A549 treated with dexamethasone at 1 μM for 4 hours (cell line): ENCODE measurements at places on chromosomes 6 and 20. TPM values are rescaled to one million over a fixed set of nuclear protein-coding genes. Genes with fewer than 3 reads are reported as not detected.

The VGLL2 gene
- total RNA-seq = not detected in 5 replicates

The PROKR2 gene
- total RNA-seq = not detected in 5 replicates

The BPI gene
- not detected in 5 replicates for total RNA-seq

The GTSF1L gene
- not detected in 5 replicates for total RNA-seq

The PTPRA gene
- 35.3 to 46.4 TPM (median 43.6 TPM) in 5 replicates for total RNA-seq

The GTF2H4 gene
- total RNA-seq = 17.2 to 21.4 TPM (median 19.3 TPM) in 5 replicates

The LHFPL5 gene
- total RNA-seq = 0.08 to 0.17 TPM (median 0.16 TPM) in 3 of 5 replicates, not detected in the others

The MROH8 gene
- 0.70 to 1.6 TPM (median 1.4 TPM) in 5 replicates for total RNA-seq

The KCNK15 gene
- 0.41 to 0.73 TPM (median 0.66 TPM) in 5 replicates for total RNA-seq

The PCK1 gene
- 0.05 to 0.16 TPM (median 0.13 TPM) in 5 replicates for total RNA-seq

The ADGB gene
- total RNA-seq = not detected in 5 replicates

The MCHR2 gene
- total RNA-seq = not detected in 5 replicates

The SLC35F1 gene
- total RNA-seq = 0.02 TPM in 2 of 5 replicates, not detected in the others

The EFHC1 gene
- 8.9 to 11.3 TPM (median 10.9 TPM) in 5 replicates for total RNA-seq

The CLPSL1 gene
- total RNA-seq = not detected in 5 replicates

The ADGRB3 gene
- total RNA-seq = not detected in 5 replicates

The ARMH2 gene
- not detected in 5 replicates for total RNA-seq

The IL17A gene
- total RNA-seq = not detected in 5 replicates

The LY6G6C gene
- 0.08 to 0.12 TPM in 2 of 5 replicates, not detected in the others for total RNA-seq

The SEC23B gene
- total RNA-seq = 50.9 to 60.7 TPM (median 57.6 TPM) in 5 replicates

The ZC2HC1B gene
- total RNA-seq = not detected in 5 replicates

The TRIM39 gene
- total RNA-seq = 6.1 to 7.7 TPM (median 6.9 TPM) in 5 replicates

The C6orf141 gene
- total RNA-seq = 6.3 to 8.8 TPM (median 7.4 TPM) in 5 replicates

The UBE2C gene
- total RNA-seq = 220 to 247 TPM (median 230 TPM) in 5 replicates

The HDGFL1 gene
- not detected in 5 replicates for total RNA-seq

The ANGPT4 gene
- 0.02 to 0.04 TPM (median 0.03 TPM) in 4 of 5 replicates, not detected in the other for total RNA-seq

The SDCBP2 gene
- 1.4 to 2.2 TPM (median 1.6 TPM) in 5 replicates for total RNA-seq

The KCNB1 gene
- 2.2 to 4.6 TPM (median 4.0 TPM) in 5 replicates for total RNA-seq

The CLIC5 gene
- 0.04 TPM in 1 of 5 replicates, not detected in the others for total RNA-seq

The POPDC3 gene
- total RNA-seq = 21.5 to 24.5 TPM (median 23.6 TPM) in 5 replicates

The HMGA1 gene
- 388 to 628 TPM (median 525 TPM) in 5 replicates for total RNA-seq

The C20orf202 gene
- total RNA-seq = 0.05 to 0.08 TPM (median 0.07 TPM) in 3 of 5 replicates, not detected in the others

The CABLES2 gene
- total RNA-seq = 4.7 to 7.2 TPM (median 6.5 TPM) in 5 replicates

The HSPA12B gene
- 0.38 to 0.56 TPM (median 0.47 TPM) in 5 replicates for total RNA-seq

The MAP7 gene
- 18.8 to 29.1 TPM (median 25.7 TPM) in 5 replicates for total RNA-seq

The CASP8AP2 gene
- 4.6 to 8.3 TPM (median 7.4 TPM) in 5 replicates for total RNA-seq

The THEMIS gene
- total RNA-seq = not detected in 5 replicates

The BPIFA2 gene
- total RNA-seq = 0.08 to 0.09 TPM in 2 of 5 replicates, not detected in the others

The WFDC2 gene
- total RNA-seq = 0.18 TPM in 1 of 5 replicates, not detected in the others

The ALDH8A1 gene
- total RNA-seq = 0.06 to 0.22 TPM (median 0.15 TPM) in 5 replicates

The KIAA0408 gene
- total RNA-seq = 5.6 to 6.8 TPM (median 6.6 TPM) in 5 replicates

The C6orf15 gene
- total RNA-seq = 0.07 TPM in 1 of 5 replicates, not detected in the others

The OLIG3 gene
- not detected in 5 replicates for total RNA-seq

The E2F1 gene
- 21.6 to 27.2 TPM (median 27.1 TPM) in 5 replicates for total RNA-seq

The DEFB124 gene
- 0.21 to 0.72 TPM (median 0.35 TPM) in 4 of 5 replicates, not detected in the other for total RNA-seq

The RIPPLY2 gene
- 0.31 to 0.49 TPM (median 0.39 TPM) in 4 of 5 replicates, not detected in the other for total RNA-seq
